ENCODE measurements at places on chromosomes 5 and 9.

DNA sequence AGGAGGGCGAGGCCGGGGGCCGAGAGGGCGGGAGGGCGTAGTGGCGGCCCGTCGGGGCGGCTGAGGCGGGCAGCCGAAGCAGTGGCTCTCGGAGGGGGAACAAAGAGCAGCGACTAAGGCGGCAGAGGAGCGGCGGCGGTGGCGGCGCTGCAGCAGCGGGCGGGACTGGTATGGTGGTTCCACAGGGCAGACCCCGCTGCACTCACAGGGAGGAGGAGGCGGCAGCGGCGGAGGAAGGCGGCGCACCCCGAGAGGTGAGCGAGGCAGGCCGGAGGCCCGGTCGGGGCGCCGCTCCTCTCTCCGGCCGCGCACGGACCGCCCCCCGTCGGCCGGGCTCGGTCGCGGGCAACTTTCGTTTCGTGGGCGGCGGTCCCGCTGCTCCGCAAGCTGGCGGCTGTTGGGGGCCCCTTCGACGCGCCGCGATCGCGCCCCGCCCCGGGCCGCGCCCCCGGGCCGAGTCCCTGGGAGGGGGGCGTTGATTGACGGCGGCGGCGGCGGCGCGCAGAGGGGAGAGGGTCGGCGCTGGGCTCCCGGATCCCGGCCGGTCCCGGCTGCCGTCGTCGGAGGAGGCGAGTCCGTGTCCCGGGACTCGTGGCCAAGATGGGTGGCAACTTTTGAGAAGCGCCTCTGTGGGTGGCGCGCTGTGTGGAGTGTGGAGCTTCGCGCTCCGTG is 467 bp downstream of the CNOT6 start:
- no peak for DNase-seq

DNA sequence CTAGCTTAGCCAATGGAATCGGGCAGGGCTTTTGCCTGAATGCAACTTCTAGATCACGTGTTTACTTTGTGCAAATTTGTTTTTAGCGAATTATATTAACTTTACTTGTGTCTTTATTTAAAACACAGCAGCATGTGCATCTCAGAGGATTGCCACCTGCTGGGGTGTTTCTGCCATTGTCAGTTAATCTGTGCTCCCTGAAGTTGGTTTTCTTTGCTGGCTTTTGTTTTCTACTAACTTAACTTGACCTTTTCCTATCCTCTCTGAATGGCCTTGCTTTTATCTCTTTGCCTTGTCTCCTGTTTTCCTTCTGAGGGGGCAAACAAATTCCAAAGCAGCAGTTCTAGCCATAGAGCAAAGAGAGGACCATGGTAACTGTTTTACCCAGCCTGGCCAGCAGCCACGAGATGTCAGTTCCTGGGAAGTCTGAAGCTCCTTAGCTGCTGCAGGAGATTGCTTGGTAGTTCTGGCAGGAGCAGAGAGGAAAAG is 67.6 kb downstream of the ARHGEF28 start:
- no peak for DNase-seq

DNA sequence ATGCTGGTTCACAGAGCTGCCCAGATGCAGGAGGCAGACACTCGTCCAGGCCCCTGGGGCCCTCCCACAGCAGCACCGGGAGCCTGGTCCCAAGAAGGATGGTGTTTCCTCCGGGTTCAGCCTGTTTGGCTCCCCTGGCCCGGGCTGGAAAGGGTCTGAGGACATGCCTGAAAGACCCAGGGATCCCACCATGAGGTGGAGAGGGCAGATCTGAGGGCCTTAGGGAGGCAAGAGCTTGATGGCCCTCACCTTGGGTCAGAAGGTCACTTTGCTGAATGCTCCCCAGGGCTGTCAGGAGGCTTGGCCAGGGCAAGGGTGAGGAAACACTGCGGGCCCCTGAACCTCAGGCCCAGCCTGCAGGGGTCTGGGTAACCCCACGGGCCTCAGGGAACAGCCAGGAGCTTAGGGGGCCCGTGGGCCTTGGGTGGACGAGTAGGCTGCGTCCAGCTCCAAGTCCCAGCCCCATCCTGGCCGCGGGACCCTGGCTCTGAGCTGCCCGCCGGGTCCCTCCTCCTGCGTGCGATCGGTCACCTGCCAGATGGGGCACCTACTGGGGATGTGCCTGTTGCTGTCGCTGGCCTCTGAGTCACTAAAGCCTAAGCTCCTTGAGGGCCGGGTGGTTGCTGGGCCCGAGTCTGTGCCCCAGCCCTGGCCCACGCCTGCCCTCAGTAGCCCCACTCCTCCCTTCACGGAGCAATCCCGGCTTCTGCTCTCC is 106.2 kb downstream of the ZNF354C start:
- DNase-seq: no peak

- no peak for DNase-seq
These were observed 114.1 kb upstream of the LPCAT1 start for GRCh38 chr5:1637639-1638481.

GRCh38 chr9:88777498-88778312 is 213.6 kb upstream of the S1PR3 start:
- peak; percentile 42 for DNase-seq

- no peak for DNase-seq
These were observed 35.5 kb downstream of the BICD2 start for GRCh38 chr9:92728831-92729734.

- no peak for DNase-seq
These were observed 17.0 kb downstream of the PLPP7 start for GRCh38 chr9:131306397-131307004.

DNA sequence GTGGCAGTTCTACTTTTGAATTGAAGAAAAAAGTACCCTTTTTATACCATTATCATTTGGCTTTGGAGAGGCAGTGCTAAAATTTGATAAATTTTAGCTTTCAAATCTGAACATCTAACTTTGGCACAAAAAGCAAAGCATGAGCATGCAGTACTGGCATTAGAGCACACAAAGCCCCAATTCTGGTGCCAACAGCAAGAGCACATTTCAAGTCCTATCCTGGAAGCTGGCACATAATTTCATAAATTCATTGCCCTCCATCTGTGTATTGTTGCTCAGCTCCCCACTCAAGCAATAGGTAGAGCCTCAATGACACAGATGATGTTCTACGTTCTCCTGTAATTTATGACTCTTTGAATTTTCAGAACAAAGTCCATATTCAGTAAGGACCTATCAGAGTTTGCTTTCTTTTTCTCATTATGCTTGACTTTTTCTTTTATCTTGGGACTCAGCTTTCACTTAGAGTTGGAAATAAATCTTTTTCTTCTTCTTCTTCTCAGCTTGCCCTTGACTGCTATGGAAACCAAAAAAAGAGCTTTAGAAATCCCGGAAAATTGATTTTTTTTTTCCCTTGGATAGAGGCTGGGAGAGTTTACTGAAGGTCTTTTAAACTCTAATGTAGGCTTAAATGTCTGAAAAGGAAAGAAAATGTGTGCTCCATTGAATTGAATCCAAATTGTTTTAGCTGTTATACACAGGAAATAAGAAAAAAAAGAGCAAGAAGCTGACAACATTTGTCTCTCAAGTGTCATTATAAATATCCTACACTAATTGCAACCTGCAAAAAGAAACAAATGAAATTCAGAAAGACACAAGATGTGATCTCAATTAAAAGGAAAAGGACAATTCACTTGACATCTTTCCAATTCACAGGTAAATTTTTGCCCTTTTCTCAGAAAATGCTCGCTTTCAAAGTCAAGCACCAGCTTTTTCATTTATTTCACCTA is 380.8 kb upstream of the CDH18 start:
- no peak for DNase-seq

Data from skin of body (tissue), 3 donors.